ENCODE measurements at places on chromosomes 7 and 10.
A peak's percentile ranks its signal among the peaks of the same experiment; 100 is the strongest.

DNA sequence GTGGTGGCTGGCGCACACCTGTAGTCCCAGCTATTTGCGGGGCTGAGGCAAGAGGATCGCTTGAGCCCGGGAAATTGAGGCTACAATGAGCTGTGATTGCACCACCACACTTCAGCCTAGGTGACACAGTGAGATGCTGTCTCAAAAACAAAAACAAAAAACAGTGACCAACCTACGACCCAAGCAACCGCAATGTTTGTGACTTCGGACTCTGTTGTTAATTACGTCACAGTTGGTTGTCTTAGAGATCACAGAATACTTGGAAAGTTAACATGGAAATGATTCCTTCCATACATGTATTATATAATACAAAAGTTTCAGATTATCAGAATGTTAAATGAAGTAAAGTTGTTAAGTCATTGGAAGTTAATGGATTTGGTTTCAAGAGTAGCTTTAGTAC lies 106.2 kb downstream of the REEP3 start:
- no peak for DNase-seq

DNA sequence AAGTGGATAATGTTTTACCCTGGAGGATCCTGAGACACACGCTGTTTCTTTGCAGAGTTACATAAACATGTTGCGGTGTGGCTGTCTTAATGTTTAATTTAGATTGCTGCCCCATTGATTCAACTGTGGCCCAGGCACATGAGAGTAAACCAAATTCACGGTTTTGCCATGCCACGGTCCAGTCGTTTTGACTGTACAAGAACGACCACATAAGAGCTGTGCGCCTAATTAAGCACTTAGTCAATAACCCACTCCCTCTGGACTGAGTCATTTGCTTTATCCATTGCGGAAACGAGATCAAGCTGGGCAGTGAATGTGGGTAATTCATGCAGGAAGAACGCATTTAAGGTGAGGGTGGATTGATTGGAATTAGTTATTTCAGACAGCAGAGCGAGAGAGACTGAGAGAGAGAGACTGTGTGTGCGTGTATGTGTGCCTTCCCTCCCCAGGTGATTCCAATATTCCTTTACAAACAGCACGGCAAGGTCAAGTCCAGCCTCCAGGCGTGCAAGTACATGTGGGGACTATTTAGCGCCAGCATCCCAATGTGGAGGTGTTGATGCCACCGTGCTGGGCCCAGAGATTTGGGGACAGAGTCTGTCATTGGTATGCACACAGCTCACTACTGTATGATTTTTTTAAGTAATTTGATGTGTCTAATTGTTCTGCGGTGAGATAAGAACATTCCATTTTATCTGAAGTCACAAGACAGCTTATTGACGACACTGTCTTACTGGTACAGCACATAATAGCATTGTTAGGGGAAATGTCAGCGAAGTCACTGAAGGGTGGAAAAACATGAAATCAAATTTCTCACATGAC lies 8.4 kb upstream of the TEX36 start:
- DNase-seq = no peak

GRCh38 chr10:45408421-45409319 lies 34.7 kb downstream of the ALOX5 start:
- DNase-seq = no peak

- peak; percentile 56 for DNase-seq
Measured at GRCh38 chr7:111741811-111742240, 179.5 kb upstream of the IMMP2L start.

- DNase-seq = no peak
Measured at GRCh38 chr7:17307969-17308648, 9.7 kb downstream of the AHR start.

DNA sequence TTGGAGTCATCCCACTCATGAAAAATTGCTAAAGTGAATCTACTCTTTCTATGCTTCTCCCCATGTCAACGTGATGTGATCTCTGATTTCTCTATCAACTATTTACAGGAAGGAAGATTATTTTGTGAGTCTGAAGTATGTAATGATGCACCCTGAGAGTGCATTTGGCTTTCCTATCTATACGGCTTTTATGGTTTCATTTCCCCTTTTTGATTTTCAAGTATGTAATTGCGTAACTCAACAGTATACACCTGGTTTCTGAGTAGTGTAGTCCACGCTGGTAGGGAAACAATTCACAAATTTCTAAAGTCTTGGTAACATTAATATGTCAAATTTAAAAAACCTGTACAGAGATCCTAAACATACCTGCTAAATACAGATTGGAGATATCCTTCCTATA lies 194.7 kb upstream of the SEMA3A start:
- no peak for DNase-seq

GRCh38 chr10:71945819-71946474 lies 18.2 kb upstream of the CHST3 start:
- no peak for DNase-seq

DNA sequence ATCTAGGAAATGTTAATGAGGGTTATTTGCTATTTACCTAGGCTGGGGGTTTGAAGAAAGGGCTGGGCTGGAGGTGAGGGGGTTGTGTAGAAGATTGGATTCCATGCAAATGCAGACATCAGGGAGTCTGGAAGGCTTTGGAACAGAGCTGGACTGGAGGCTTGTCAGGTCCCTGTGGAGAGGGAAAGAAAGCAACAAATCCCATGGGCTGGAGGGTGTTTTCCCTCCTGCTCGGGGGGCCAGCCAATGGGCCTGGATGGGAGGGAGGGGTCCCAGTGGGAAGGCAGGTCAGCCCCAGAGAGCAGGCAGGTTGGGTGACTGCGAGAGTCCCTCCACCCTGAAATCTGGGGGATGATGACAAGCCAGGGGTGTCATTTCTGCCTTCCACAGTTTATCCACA lies 431.8 kb downstream of the RPS24 start:
- DNase-seq = no peak

GRCh38 chr7:50538478-50538877 lies 26.7 kb downstream of the DDC start:
- no peak for DNase-seq

DNA sequence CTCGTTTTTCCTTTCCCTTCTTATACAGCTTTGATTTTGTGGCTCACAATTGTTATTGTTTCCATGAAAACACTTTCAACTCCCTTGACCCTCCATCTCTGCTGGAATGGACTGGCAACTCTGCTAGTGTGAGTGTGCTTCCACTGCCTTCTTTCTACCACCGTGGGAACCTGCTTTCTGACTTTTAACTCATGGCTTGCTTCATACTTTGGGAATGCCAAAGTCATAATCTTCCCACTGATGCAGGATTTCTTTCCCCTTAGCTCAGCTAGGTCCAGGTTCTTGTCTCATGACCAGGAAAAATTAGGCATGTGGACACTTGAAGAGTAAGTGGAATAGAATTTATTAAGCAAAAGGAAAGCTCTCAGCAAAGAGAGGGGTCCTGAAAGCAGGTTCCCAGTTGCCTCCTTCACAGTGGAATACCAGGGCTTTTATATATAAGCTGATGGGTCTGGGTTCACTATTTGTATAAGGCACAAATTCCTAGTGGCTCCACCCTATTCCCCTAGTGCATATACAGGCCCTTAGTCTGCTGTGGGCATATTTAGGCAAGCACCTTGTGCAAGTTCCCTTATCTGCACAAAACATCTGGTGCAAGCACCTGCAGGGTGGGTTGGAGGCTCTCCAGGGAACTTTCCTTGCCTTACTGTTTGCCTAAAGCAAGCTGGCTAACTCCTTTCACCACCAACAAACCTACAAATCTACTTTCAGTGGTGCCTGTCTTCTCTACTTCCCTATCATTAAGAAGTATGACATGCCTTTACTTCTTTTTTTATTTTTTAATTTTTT lies 119.5 kb downstream of the CFAP58 start:
- DNase-seq = no peak

DNA sequence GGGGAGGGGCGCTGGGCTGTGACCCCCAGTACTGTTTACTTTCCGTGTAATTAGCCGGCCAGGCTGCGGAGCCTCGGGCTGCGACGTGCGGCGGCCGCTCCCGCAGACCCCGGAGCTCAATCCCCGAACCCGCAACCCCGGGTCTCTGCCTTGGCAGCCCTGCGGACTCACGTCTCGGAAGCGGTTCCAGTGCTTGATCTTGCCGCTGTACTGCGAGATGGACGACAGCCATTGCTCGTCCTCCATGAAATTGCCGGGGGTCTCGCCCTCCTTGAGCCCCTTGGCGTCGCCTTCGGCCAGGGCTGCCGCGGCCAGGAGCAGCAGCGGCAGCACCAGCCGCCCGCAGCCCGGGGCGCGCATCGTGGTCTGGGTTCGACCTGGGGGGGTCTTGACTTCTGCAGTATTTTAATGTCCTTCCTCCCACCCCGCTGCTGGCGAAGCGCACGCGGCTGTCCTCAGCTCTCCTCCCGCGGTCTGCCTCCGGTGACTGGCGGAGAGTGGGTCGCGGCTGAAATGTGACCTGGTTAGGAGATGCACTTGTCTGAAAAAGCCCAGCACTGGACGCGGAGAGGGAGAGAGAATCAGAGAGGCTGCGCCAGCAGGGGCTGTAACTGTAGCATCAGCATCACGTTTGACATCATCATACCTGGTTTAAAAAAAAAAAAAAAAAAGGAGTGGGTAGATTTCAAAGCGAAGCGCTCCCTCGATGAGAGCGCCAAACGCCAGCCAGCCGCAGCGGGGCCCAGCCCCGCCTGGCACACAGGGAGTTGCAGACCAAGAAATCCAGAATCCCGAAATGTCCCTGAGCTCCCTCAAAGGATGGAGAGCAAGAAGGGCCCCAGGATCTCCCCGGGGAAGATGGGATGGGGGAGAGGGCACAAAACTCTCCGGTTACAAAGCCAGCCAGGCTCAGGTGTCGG lies at the start of gene SPOCK2:
TSS of gene SPOCK2 (minus strand) at position 583 of the 920 bp plus-strand sequence. CDS start at position 360, 223 bp downstream.
- DNase-seq = peak; percentile 84

- no peak for DNase-seq
Measured at GRCh38 chr7:73520673-73521635, 1.1 kb downstream of the BAZ1B start.

DNA sequence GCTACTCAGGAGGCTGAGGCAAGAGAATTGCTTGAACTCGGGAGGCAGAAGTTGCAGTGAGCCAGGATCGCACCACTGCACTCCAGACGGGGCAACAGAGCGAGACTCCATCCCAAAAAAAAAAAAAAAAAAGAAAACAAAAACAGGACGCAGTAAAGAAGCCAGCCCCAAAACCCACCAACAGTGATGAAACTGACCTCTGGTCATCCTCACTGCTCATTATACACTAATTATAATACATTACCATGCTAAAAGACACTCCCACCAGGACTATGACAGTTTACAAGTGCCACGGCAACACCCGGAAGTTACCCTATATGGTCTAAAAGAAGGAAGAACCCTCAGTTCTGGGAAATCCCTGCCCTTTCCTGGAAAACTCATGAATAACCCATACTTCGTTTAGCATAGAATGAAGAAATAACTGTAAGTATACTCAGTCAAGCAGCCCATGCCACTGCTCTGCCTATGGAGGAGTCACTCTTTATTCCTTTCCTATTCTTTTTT lies 40.0 kb upstream of the EIF4H start:
- DNase-seq = no peak

- DNase-seq = no peak
Measured at GRCh38 chr7:111094419-111094818, 3.5 kb downstream of the LRRN3 start.

- DNase-seq = no peak
Measured at GRCh38 chr10:106980495-106981451, 183.7 kb downstream of the SORCS1 start.

DNA sequence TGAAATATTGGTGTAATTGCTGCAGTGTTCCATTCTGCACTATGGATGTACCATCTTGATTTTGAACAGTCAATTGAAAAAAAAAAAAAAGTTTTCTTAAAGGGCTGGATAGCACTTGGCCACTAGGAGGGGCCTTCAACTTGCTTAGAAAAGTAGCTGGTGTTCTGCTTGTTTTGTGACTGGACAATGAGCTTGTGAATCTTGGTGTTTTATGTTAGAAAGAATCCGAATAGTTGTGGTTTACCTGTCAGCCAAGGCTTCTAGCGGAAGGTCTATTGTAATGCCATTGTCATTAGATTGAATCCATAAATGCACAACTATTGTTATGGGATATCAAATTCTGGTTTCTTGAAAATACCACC lies 77.1 kb downstream of the BMPER start:
- no peak for DNase-seq

GRCh38 chr10:110433740-110434139 lies 64.0 kb upstream of the DUSP5 start:
- DNase-seq = no peak

DNA sequence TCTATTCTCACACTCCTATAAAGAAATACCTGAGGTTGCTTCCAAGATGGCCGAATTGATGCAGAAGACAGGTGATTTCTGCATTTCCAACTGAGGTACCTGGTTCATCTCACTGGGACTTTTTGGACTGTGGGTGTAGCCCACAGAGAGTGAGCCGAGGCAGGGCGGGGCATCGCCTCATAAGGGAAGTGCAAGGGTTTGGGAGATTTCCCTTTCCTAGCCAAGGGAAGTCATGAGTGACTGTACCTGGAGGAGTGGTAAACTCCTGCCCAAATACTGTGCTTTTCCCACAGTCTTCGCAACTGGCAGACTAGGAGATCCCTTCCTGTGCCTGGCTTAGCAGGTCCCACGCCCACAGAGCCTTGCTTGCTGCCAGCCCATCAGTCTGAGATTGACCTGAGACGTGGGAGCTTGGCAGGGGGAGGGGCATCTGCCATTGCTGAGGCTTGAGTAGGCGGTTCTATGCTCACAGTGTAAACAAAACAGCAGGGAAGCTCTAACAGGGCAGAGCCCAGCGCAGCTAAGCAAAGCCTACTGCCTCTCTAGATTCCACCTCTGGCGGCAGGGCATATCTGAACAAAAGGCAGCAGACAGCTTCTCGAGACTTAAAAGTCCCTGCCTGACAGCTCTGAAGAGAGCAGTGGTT lies 152.2 kb downstream of the ARL4A start:
- no peak for DNase-seq

- DNase-seq = no peak
Measured at GRCh38 chr7:149819961-149820340, 18.2 kb upstream of the ZNF862 start.

- no peak for DNase-seq
Measured at GRCh38 chr10:6465854-6466601, 114.0 kb downstream of the PRKCQ start.

- no peak for DNase-seq
Measured at GRCh38 chr7:7100432-7100849, 81.9 kb upstream of the C1GALT1 start.

DNA sequence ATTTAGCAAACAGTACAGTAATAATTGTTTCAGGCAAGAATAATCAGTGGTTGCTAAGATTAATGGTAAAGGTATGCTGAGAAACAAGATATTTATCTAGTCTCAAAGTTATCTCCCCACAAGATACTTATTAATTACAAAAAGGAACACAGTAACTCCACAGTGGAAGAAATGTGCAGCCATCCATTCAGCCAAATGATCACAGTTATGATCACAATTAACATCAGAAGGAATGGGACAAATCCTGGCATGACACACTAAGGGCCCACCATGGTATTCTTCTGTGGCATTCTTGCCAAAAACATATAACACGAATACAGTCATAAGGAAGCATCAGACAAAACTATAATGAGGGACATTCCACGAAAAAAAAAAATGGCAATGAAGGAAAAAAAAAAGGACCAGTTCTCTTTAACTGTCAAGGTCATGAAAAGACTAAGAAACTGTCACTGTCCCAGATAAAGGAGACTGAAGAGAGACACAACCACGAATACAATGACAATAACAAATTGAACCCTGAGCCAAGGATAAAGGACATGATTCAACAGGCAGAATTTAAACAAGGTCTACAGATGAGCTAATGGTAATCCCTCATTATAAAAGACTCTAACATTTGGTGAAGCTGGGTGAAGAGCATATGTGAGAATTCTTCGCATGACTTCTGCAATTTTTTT lies 20.9 kb downstream of the NUDCD3 start:
- DNase-seq = no peak

Data from CD4-positive, alpha-beta T cell treated with Interleukin-12 subunit alpha and Interleukin-12 subunit beta, for 1 hour (primary cell).